Mesenchymal stem cell (in vitro differentiated cells and primary cell): ENCODE measurements at places on chromosomes 3 and 15.

DNA sequence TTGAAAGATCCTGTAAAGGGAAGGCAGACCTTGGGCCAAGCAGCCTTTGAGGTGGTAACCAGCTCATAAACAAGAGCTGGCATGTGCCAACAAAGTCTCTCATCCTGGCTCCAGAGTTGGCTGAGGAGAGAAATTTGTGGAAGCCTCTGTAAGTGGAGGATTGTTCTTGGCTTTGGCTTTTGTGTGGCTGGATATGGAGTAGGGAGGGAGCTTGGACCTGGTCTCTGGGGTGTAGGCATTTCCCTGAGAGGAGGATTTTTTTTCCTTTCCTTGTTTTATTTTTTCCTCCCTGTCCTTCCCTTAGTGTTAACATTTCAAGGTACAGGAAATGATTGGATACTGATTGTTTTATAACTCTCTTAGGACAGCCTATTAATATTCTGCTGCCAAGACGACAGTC is 60.8 kb downstream of the ZNF609 start:
- H3K4me1 ChIP-seq, result peaks cover 11% of the 10 kb centered on the region
- H3K27me3 ChIP-seq, result no peaks in the 10 kb centered on the region
- DNase-seq, result no peak

- H3K27me3 ChIP-seq, result no peaks in the 10 kb centered on the region
- no peak overlapping the region for H3K4me3 ChIP-seq
- peaks cover 1% of the 10 kb centered on the region for H3K4me1 ChIP-seq
- no peak for DNase-seq
- no peak overlapping the region for H3K27ac ChIP-seq
- H3K36me3 ChIP-seq, result no peaks in the 10 kb centered on the region
Observed at GRCh38 chr15:25433118-25433865, 5.5 kb downstream of the UBE3A start.

DNA sequence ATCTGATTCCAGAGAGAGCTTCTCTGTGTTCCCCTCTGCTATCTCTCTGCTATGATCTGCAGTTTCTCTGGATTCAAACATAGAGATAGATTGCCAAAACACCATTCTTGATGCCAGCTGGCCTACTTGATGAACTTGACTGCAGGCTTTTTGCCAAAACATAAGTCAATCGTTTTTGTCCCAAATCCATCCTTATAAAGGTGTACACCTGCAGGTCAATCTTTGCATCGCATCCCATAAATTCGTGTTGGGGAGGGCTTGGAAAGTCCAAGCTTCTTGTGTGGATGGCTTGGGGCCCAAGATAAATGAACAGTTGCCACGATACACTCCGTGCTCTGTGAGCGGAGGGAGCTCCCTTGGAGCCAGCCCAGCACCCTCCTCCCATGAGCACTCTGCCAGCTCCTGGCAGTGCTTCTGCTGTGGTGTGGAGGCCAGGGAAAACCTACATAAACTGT is 2.7 kb downstream of the CERS3 start:
- no peak overlapping the region for H3K4me3 ChIP-seq
- no peak overlapping the region for H3K27ac ChIP-seq
- H3K27me3 ChIP-seq, result no peaks in the 10 kb centered on the region

DNA sequence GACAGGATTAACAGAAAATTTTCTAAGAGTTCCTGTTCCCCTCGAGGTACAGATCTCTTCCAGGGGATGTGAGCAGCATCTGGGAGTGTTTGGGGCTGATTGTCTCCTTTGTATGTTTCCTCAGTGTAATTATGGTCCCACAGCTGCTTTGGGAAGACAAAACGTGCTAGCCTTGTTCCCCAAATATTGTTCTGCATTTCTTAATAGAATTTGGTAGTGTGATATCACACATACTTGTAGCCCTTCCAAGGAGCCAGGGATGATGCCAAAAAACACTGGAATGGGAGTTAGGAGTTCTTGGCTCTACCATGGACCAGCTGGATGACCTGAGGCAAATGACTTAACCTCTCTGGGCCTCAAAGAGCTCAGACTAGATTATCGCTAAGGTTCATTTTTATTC is 19.0 kb upstream of the AGBL1 start:
- H3K27me3 ChIP-seq, result no peaks in the 10 kb centered on the region
- no peaks in the 10 kb centered on the region for H3K4me1 ChIP-seq
- no peak overlapping the region for H3K27ac ChIP-seq
- H3K36me3 ChIP-seq, result no peaks in the 10 kb centered on the region
- no peak for DNase-seq

- peak; percentile 91 for DNase-seq
- H3K4me1 ChIP-seq, result peaks cover 2% of the 10 kb centered on the region
- H3K27me3 ChIP-seq, result no peaks in the 10 kb centered on the region
- H3K27ac ChIP-seq, result peak overlapping the region; percentile 27
- no peaks in the 10 kb centered on the region for H3K36me3 ChIP-seq
- H3K4me3 ChIP-seq, result no peak overlapping the region
Observed at GRCh38 chr3:30770387-30770786, 124.1 kb downstream of the GADL1 start.

GRCh38 chr15:82303956-82304777 is 41.5 kb downstream of the SAXO2 start:
- no peak for DNase-seq
- H3K4me1 ChIP-seq, result no peaks in the 10 kb centered on the region
- no peaks in the 10 kb centered on the region for H3K36me3 ChIP-seq
- peaks cover 39% of the 10 kb centered on the region for H3K27me3 ChIP-seq

DNA sequence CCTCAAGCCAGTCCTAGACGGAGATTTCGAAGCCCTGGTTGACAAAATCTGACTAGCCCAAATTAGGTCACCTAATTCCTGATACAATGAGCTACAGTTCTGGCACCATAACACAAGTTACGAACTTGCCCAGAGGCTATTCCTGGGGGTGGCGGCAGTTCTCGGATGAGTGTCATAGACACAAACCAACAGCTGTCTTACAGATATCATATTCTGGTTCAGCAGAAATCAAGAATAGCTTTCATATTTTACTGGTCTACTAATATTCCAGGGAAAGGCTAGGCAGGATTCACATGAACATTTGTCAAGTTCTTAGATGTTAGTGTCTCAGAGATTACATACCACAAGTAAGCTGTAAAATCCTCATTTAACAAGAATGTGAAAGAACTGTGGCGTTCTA is 8.8 kb downstream of the ANAPC13 start:
- H3K27ac ChIP-seq, result peak overlapping the region; percentile 9
- peaks cover 12% of the 10 kb centered on the region for H3K36me3 ChIP-seq
- H3K27me3 ChIP-seq, result no peaks in the 10 kb centered on the region
- peaks cover 4% of the 10 kb centered on the region for H3K4me1 ChIP-seq
